ELF-1 (cell line): ENCODE measurements at places on chromosomes 6 and 20.

- DNase-seq, result no peak
Measured at GRCh38 chr20:59082981-59083380, 40.4 kb upstream of the PRELID3B start.

GRCh38 chr20:62770916-62771315, 25.4 kb upstream of the MRGBP start:
- DNase-seq, result no peak

DNA sequence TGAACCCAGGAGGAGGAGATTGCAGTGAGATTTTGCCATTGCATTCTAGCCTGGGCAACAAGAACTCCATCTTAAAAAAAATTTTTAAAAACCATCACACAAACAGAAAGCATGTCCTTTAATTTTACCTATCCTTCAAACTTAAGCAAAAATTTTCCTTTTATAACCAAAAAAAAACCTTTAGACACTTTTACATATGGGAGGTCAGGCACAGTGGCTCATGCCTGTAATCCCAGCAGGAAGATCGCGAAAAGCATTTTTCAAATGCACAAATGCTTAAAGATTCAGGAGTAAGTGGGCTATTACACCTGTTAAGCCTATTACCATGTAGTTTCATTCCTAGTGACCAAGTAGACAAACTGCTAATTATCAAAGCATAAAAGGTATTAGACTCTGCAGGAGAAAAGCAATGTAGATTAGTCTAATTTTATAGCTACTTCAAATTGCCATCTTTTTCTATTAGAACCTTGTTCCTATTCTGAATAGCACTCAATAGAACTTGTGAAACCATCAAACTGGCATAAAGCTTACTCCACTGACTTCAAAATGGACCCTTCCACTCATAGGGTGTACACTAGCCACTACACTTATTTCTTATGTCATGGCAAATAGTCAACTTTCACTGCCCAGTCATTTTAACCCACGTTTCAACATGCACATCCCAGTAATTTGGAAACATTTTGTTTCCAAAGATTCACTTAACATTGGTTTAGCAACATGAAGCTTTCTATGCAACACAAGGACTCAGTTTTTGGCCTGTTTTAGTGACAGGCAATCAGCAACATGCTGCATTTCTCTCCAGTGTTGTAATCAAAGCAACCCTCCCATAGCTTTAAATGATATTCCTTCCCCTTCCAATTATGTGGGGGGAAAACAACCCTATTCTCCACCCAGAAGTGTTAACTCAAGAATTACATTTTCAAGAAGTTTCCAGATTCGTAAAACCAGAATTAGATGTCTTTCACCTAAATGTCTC, 4.0 kb downstream of the EEF1A1 start:
- peak; percentile 17 for DNase-seq

DNA sequence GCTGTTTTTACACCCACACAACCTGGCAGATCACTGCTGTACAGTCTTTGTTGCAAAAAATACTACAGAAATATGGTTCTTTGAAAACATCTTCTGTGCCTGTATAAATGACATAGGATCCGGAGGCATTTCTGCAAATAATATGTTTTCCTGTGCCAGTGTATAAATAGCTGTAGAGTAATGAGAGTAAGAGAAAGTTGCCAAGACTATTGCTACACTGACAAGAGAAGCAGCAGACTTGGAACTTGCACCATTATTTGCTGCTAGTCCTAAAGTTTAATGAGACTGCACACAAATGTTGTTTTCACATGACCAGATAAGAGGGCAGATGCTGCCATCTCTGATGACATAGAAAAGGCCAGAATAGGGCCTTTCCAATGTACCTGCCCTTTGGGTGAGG, 50.0 kb upstream of the DTNBP1 start:
- no peak for DNase-seq

- DNase-seq, result no peak
Measured at GRCh38 chr6:137013031-137013430, 31.7 kb downstream of the IL20RA start.

- DNase-seq, result no peak
Measured at GRCh38 chr20:4781211-4781610, 59.5 kb downstream of the PRND start.

DNA sequence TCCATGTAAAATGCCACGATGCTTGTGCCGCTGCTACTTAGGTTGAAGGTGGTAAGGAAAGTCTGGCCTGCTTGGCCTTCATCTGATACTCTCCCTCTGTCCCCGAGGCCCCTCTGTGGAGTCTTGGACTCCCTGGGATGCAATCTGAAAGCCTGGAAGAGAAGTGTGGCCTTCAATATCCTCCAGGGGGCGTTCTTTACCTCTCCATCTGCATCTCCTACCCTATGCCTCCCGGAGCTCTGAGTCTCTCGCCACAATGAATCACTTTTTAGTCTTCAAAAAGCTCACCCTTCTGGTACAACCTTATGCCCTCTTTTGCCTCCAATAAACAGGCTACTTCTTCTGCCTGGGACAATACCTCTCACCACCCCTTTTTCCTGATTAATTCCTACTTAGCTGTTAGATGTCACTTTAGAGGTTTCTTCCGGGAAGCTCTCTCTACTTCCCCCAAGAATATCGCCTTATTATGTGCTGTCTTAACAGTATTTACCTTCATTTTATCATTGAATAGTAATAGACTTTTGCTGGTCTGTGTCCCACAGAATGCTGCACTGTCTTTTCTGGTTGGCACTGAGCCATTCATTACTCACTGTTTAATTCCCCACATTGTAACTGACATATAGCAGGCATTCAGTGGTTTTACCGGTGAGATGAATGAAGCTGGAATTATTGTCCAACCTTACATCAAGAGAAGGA, 13.9 kb upstream of the ATG5 start:
- DNase-seq, result peak; percentile 89

DNA sequence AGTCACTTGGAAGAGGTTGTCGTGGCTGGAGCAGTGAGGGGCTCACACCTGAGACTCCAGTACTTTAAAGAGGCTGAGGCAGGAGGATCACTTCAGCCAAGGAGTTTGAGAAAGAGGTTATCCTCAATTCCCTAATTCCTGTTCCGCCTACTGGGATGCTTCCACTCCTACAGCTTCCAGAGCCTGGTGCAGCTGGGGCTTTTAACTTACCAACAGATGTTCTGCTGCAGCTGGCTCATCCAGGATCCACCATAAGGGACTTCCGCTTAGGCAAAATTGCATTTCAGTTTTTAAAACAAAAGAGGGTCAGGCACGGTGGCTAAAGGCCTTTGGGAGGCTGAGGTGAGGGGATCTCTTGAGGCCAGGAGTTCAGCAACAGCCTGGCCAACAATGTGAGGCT, 59.1 kb upstream of the CDYL start:
- no peak for DNase-seq

GRCh38 chr6:156464100-156464878, 312.9 kb upstream of the ARID1B start:
- no peak for DNase-seq
